ENCODE measurements at places on chromosomes 7 and 10.

DNA sequence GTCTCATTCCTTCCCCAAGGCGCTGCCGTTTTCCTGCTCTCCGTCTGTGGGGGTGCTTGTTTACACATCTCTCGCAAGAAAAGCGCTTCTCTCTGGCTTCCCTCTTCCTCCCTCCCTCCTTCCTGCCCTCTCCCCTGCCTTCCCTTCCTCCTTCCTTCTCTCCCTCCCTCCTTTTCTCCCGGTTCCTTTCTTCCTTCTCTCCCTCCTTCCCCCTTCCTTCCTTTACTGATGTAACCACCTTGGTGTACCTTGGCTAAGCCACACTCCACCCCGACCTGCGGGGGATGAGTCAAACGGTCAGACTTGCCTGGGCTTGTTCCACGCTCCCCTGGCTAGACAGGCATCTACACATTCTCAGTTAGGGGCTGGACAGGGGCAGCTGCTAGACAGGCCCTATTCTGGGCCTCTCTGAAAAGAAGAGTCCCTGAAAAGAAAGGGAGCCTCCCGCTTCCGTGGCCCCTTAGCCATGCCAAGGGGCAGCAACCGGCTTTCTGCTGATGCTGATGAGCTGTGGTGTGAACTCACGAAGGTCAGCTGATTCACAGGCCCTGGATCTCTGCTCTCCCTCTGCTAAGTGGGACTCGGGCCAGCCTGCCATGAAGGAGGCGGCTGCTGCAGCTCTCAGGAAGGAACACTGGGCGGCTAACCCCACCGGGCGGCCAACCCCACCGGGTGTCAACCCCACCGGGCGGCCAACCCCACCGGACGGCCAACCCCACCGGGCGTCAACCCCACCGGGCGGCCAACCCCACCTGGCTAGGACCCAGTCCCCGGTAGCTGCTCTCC is 216.8 kb downstream of the TCERG1L start:
- no peak for DNase-seq

GRCh38 chr7:23264916-23265458 is 18.4 kb downstream of the GPNMB start:
- no peak for DNase-seq

- DNase-seq, result no peak
Observed at GRCh38 chr7:6243168-6243567, 29.3 kb downstream of the CYTH3 start.

DNA sequence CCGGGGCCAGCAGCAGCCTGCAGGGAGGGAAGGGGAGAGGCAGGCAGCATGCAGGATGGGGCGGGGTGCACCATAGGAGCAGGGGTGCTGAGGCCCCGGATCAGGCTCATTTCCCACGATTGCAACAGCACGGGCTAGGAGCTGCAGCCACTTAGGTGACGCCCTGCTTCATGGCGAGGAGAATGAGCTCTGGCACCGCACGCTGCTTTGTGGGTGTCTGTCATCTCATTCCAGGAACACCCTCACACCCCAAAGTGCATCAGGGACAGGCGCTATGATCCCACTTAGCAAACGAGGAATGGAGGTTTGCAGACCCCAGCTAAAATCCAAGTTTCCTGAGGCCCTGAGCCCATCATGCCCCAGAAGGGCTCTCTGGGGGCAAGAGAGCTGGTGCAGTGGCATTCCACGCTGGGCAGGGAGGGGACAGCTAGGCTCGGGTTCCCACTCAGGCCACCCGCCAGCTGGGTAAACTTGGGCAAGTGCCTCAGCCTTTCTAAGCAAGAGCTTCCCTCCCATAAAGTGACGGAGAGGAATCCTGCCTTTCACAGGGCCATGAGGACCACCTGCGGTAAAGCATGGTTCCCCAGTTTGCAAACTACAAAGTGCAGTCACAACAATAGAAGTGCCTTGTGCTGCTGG is 9.3 kb downstream of the KCNH2 start:
- no peak for DNase-seq

DNA sequence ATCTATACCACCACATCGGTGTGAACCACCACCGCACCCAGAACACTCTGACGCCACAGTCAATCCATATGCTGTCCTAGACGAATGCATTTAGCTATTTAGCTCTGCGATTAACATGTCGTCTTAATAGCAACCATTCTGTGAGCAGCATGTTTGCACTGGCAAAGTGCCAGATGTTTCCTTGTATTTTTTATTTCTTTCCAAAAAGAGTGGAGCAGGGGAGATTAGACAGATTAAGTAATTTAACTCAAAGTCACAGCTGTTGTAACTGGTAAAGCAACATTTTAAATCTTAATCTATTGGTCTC is 57.0 kb upstream of the ARL4A start:
- DNase-seq, result no peak

DNA sequence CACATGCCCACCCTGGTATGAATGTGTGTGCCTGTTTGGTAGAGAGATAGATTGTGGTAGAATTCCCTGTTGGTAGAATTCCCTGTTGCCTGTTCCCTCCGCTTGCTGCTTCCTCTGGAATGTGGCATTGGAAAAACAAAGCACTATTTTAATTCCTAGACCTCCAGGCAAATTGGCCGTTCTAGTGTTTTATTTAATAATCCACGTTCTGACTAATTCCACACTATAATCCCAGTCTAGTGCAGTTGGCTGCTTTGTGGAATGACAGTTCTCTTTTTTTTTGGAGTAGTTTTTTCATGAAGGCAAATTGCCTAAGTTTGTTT is 2.0 kb downstream of the HECW1 start:
- no peak for DNase-seq

DNA sequence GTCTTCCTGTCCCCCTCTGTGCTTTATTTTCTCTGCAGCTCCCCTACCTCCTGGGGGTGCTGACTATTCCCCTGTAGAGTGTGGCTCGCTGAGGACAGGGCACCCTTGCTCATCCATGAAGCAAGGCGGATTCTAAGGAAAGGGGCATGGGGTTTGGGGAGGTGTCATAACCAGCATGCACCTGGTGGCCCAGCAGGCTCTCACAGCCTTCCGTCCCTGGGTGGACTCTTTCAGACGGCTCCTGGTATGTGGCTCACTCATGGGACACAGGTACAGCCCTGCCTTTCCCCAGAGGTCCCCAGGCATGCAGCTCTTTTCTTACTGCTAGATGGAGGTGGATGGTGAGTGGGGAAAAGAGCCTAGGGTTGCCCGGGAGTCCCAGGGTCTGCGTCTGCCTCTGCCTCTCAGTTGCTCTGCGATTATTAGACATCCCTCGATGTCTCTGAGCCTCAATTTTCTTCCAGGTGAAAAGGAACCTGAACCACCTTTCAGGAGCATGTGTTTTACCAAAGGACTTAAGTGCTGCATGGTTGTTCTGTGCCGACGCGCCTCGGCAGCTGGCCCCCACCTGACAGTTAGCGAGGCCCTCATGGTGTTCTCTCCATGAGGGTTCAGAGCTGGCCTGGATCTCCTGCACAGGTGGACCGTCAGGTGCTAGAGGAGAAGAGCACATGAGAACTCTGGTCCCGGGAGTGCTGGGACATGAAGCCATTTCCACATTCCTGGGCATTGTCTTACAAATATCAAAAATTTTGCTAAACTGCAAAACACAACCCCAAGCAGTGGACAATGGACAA is 172.5 kb upstream of the SHH start:
- no peak for DNase-seq

- DNase-seq, result no peak
Observed at GRCh38 chr10:87966459-87966858, 103.0 kb downstream of the PTEN start.

GRCh38 chr10:122503012-122503411 is 41.7 kb downstream of the HTRA1 start:
- no peak for DNase-seq

- DNase-seq, result no peak
Observed at GRCh38 chr7:105803429-105803736, 73.0 kb downstream of the ATXN7L1 start.

GRCh38 chr7:95375591-95376257 is 20.5 kb downstream of the PON3 start:
- no peak for DNase-seq

- DNase-seq, result no peak
Observed at GRCh38 chr7:45143616-45144015, 14.0 kb upstream of the RAMP3 start.

DNA sequence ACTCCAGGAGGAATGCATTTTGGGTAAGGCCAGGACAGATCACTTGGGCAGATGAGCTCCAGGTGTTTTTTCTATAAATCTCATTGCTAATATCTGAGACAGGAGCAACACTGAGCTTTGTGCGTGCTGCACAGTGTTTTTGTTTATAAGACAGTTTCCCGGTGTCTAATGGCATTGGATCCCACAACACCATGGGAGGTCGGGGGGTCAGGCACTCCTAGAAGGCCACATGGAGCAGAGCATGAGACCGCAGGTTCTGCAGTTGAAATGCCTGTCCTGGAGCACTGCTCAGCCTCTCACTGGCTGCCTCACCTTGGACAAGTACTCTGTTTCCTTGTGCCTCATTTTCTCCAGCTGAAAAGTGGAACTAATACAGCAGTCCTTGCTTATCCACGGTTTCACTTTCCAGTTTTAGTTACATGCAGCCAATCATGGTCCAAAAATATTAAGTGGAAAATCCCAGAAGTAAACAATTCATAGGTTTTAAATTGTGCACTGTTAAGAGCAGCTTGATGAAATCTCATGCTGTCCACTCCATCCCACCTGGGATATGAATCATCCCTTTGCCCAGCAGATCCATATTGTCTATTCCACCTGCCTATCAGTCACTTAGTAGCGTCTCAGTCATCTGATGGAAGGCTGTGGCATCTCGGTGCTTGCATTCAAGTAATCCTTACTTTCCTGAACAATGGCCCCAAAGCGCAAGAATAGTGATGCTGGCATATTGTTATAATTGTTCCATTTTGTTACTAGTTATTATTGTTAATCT is 35.2 kb downstream of the ATXN7L1 start:
- no peak for DNase-seq

- DNase-seq, result no peak
Observed at GRCh38 chr7:134720091-134720935, 59.1 kb upstream of the CALD1 start.

DNA sequence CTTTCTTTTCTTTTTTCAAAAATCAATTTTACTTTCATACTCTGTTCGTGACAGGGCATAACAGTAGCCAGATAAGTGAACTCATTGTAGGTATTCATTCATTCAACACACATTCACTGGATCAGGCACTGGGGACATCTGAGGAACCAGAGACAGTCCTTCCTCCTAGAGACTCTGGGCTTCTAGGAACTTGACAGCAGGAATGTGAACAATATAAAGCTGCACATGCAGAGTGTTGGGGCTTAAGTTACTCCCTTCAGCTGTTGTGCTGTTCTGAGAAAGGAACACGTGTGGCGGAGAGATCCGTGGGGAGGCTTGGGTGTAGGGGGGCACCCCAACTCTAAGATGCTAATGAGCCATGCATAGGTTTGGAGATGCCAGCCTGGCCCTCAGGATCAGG is 120.4 kb downstream of the PKD1L1 start:
- no peak for DNase-seq

GRCh38 chr7:57425969-57426628 is 23.9 kb upstream of the ZNF716 start:
- DNase-seq, result no peak

DNA sequence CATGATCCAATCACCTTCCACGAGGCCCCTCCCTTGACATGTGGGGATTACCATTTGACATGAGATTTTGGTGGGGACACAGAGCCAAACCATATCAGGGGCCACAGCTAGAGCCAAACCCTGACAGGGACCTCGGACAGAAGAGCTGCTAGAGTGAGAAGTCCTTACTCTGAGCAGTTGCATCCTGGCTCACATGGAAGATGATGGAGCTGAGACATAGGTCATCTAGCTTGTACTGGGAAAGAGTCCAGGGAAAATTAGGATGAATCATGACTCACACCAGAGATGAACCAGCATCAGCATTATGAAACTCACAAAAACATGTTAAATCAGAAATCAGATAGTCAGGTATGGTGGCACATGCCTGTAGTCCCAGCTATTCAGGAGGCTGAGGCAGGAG is 12.8 kb upstream of the FMC1 start:
- DNase-seq, result no peak

- no peak for DNase-seq
Observed at GRCh38 chr10:98516352-98516751, 69.6 kb upstream of the HPS1 start.

- DNase-seq, result no peak
Observed at GRCh38 chr7:4102231-4102841, 579.8 kb upstream of the FOXK1 start.

DNA sequence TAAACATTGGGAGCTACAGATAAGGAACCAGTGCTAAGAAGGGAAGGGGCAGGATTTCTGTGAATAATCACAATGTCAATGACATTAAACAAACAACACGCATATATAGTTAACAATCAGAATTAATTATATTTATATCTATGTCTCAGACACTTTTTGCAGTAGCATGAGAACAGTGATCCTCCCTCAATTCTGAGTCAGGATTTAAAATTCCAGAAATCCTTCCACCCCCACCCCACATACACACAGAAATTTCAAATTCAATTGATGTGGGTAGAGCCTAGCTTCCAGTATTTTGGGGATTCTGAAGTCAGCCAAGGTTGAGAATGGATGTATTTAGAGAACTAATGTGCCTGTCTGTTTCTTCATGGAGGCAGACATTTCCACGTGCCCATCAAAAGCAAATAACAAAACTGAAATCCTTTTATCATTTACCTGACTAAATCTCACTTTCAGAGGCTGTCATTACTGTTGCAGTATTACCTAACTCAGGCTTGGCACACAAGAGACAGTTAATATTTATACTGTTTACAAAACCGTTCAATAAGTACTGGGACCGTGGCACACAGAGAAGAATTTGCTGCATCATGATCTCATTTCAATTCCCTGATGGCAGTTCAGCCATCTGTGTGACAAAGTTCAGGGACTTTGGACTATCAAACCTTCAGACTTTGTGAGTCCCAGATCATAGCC is 116.6 kb upstream of the PALS2 start:
- DNase-seq, result no peak

DNA sequence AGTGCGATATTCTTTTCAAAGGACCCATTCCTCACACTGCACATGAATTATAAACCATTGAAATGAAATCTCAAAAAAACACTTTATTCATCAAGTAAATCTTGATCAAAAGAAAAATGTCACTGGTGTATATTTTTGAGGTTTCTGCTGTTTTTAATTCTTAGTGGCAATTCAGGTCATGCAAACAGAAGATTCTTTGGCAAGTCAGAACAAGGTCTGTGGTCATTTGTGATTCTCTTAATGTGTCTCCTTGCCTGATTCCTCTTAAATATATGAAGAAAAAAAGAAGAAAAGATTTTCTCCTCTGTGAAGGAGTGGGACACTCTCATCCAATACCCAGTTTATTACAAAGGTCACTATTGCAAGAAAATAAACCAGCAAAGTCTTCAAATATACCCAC is 308.2 kb upstream of the BMPER start:
- no peak for DNase-seq

DNA sequence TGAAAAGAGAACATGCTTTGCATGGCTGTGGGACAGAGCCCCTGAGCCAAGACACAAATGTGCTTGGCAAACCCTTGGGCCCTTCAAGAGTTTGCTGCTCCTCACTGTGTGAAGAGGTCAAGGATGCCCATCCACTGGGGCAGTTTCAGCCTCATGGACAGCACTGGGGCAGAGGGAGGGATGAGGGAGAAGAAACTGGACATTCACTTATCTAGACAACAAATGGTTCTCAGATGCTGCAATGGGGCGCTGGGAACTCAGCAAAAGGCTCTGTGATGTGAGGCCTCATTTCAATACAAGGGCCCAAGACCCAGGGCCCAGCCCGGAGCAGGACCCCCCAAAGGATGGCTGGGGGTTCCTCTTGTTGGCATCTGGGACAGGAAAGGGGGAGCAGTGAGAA is 49.1 kb downstream of the EBF3 start:
- DNase-seq, result no peak
